ENCODE measurements at places on chromosomes 1 and 21.

DNA sequence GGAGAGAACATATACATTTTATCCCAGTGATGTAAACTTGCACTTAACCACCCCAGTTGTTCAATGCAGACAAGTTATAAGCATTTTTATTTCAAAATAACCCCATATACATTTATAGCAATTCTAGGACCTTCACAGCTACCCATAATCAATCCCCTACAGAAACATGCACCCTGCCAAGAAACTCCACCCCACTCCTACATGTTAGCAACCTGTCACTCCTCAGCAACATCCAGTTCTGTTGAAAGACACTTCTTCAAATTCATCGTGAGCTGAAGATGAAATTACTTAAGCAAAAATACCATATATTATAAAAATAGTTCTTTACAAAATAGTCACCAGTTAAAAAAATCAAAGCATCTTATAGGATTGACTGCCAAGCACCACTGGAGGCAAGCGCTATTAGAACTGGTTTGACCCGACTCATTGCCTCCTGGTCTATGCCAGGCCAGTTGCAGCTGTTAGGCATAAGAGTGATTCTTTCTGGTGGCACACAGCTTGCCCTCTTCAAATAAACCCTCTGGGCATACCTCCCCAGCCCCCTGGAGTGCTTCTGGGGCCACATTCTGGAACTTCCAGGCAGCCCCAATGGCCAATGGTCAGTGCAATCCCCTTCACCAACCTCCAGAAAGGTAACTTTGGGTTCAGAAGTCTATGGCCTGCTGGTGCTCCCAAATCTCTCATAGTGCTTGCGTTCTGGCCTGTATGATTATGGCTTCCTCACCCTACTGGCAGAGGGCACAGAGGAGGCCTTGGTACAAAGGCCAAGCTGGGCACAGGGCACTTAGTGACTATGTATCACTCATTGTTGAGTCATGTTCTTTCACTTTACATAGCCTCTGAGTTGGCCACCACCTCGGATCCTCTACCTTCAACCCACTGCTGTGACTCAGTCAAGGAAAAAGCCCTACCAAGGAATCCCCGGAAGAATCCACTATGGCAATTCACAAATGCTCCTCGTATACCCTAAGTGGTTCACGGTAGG lies 72.2 kb upstream of the RALGPS2 start:
- no peak for DNase-seq

GRCh38 chr1:5451671-5452070 lies 540.6 kb downstream of the NPHP4 start:
- no peak for DNase-seq

DNA sequence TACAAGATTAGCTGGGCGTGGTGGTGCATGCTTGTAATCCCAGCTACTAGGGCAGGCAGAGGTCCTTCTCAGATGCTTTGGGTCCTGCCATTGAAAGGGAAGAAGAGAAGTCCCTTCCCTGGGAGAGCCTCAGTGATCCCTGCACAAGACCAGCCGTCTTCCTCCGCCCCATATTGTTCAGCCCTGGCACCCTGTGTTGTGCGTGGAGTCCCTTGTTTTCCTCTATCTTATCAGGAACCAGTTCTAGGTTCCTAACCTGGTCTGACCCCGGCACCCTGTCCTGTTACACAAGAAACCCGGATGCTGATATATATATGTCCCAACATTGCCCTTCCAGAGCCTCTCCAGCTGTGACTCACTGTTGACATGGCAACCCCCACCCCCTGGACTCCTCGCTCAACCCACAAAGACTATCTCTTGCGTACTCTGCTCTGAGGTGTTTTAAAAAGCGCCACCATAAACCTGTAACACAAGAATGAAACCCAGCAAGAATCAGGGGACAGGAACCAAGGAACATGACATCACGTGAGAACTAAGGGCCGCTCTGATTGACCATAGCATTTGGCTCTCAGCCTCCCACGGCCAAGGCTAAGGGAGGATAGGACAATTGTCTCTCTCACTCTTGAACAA lies 4.8 kb downstream of the MX2 start:
- peak; percentile 47 for DNase-seq

DNA sequence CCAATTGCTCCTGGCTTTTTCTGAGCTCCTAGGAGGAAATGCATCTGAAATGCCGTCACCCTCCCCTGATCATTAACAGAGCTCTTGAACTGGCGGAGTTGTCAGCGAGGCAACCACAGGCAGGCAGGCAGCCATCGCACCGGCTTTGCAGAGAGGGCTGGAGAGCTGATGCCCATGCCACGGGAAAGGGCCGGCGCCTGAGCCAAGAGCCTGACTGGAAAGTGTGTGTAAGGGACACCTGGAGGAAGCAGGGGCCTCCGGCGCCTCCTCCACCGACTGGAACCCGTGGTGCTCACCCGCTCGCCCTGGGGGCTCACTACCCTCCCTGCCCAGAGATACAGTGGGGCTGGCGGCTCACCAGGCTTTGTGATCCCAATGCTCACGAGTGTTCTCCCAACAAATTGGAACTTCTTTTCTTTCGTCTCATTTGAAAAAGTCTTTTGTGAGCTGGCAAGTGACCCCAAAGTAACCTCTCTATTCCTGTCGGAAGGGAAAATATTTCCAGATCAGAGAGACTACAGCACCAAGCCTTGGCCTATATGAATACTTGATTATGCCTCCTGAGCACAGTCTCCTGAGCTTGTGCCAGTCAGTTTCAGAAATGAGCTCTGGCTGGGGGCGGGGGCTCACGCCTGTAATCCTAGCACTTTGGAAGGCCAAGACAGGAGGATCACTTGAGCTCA lies 97.7 kb upstream of the SLC25A33 start:
- peak; percentile 21 for DNase-seq

DNA sequence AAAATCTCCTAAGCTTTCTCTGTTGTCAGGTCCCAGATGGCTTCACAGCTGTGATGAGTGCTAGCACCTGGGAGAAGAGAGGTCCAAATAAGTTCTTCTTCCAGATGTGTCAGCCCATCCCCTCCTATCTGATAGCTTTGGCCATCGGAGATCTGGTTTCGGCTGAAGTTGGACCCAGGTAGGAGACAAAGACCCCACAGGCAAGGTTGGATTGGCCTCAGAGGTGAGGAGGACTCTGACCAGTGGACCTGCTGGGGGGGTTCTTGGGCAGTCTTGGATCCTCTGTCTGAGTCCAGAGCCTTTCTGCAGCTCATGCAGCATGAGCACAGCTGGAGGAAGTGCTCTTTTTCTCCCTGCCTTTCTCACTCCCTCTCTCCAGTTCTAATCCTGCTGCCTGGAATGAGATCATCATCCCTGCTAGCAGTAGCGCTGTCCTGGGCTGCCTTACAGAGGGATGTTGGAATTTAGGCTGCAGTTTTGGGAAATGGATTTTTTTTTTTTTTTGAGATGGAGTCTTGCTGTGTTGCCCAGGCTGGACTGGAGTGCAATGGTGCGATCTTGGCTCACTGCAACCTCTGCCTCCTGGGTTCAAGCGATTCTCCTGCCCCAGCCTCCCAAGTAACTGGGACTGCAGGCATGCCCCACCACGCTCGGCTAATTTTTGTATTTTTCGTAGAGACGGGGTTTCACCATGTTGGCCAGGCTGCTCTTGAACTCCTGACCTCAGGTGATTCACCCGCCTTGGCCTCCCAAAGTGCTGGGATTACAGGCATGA lies 7.1 kb downstream of the RNPEP start:
- no peak for DNase-seq

DNA sequence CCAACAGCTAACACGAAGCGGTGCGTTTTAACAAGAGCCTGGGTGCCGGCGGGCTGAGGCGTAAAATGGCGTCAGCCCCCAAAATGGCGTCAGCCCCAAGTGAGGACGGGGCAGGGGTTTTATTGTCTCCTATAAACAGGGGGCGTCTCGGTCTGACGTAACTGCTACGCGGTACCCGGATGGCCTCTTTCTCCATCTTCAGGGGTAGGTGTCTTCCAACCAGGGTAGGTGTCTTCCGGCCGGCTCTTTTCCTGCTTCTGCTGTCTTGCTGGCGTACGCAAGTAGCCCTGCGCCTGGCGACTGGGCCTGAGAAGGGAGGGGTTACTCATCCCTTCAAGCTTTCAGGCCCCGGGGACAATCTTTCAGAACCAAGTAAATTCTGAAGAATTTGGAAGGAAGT lies 45.3 kb downstream of the LGR6 start:
- DNase-seq: no peak

GRCh38 chr1:245015031-245015430 lies 139.8 kb upstream of the KIF26B start:
- no peak for DNase-seq

- DNase-seq: no peak
Observed at GRCh38 chr21:40634141-40634540, 212.8 kb downstream of the DSCAM start.

GRCh38 chr1:6424619-6425593 lies at the start of gene ESPN:
Gene ESPN (plus strand): TSS chr1:6424776. CDS start chr1:6424956, 180 bp downstream.
- peak; percentile 61 for DNase-seq

DNA sequence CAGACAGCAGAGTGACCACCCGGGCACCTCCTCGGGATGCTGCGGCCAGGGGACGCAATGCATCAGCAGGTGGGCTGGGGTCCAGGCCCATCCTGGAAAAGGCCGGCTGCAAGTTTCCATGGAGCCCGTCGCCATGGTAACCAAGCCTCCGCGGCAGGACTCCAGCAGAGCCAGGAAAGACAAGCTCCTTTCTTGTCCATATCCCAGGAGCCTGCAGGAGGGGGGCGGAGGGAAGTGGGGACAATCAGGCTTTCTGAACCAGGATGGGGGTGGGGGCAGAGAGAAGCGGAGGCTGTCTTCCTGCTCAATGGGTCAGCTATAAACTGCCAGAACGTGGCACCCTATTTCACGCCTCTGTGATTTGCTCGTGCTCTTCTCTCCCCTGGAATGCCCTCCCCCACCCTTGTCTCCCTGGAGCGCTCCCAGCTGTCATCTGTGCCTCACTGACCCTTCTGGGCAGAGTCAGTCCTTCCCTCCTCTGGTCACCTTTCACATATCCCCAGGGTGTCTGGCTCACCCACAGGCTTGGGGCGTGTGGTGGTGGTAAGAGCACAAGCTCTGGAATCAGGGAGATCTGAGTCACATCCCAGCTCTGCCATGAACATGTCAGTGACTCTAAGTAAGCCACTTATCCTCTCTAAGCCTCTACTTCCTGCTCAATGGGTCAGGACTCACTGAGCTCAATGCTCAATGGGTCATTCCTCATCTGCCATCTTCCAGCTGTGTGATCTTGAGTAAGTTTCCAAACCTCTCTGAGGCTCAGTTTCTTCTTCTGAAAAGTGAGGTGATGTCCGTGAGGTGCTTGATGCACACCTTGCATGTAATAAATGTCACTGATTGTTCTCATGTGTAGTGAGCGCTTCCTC lies 58.9 kb upstream of the LAPTM5 start:
- peak; percentile 94 for DNase-seq

DNA sequence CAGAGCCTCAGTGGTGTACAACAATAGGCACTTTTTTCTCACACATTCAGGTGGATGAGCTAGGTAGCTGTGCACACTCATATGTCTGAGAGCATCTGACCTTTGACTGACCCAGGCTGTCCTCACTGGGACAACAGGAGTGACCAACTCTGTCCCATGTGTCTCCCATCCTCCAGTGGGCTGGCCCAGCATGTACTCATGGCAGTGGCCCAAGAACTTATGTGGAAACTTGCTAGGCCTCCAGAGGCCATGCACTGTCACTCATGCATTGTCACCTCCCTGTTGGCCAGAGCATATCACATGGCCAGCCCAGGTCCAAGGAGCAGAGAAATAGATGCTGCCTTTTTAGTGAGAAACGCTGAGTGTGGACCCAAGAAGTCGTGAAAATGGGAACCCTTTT lies 158.8 kb downstream of the IGSF21 start:
- DNase-seq: no peak

DNA sequence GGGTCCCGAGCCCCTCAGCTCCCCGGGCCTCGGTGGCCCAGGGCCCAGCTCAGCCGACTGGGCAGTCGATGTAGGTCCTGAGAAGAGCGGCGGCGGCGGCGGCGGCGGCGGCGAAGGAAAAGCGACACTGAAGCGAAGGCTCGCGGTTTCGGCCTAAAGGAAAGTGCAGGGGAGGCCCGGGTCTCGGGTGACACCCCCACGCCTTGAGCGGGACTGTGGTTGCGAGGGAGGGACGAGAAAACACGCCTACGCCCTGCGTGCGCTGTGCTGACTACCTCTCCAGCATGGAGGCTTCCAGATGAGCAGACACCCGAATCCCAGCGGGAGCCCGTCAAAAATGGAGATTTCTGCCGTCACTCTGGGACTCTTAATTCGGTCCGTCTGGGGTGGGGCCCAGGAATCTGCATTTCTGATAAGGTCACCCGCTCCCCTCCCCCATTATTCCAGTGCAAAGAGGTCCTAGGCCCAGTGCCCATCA lies 31.2 kb downstream of the DNTTIP2 start:
- peak; percentile 87 for DNase-seq

DNA sequence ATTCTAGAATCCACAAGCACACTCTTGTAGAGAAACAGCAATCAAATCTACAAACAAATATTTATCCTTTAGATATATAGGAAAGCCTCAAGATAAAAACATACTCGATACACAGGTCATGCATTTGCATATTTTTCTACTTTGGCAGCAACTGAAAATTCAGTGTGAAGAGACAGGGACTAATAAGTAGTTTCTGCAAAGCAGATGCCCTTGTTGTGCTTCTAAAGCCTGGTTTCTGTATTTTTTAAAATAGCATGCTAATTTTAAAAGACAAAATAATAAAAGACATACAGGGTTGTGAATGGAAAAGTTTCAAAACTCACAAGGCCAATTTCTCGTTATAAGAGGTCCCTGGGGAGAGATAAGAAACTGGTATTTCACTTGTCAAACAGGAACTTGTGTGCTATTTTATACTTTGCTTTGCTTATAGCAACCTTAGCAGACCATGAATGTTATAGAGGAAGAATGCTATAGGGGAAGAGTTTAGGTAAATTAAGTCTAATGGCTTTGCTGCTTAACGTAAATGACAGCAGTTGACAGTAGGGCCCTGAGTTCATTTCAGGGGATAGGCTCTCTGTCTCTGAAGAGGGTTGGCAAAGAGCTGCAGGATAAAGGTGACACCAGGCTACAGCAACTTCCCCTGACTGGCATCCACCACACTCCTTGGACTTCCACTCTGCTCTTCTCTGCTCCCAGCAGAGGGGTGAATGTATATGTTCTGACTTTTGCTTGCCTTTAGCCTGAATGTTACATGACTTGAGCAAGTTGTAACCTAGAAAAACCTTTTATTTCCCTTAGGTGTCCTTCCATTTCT lies 9.4 kb upstream of the RGS13 start:
- no peak for DNase-seq

DNA sequence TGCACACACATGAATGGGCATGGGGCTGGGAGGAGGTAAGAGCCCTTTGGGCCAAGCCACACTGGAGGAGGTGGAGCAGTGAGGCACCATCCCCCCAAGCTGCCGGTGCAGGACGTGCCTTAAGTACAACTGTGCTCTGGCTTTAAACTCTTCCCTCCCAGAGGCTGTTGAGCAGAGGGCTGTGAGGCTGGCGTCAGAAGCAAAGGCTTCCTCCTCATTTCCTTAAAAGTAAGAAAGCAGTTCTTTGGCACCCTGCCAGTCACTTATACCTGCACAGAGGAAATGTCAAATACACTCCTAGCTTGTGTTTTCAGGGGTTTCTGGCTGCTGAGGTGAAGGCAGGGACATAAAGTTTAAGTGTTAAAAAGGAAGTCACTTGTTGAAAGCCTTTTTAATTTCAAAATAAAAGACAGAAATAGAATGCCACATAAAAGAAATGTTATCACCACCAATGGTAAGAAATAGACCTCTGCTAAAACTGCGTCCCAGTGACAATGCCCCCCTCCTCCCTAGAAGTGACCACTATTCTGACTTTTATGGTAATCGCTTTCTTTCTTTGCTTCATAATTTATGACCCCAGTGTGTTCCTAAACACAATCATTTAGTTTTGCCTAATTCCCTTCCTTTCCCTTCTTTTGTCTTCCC lies 33.0 kb downstream of the LAMC2 start:
- DNase-seq: peak; percentile 62

GRCh38 chr1:71600023-71600422 lies 519.2 kb upstream of the ZRANB2 start:
- no peak for DNase-seq

Data from NCI-H82 (cell line).